Cardiac ventricle fibroblast (primary cell): ENCODE measurements at places on chromosomes 6 and 20. TPM values are rescaled to one million over a fixed set of nuclear protein-coding genes. Genes with fewer than 3 reads are reported as not detected.

The CST9L gene
- not detected in 2 replicates for total RNA-seq

The ATP9A gene
- total RNA-seq = 21.8 and 22.9 TPM in 2 replicates

The TCF15 gene
- total RNA-seq = not detected in 2 replicates

The ELMO2 gene
- total RNA-seq = 26.6 and 32.2 TPM in 2 replicates

The PHACTR3 gene
- not detected in 2 replicates for total RNA-seq

The ANKRD66 gene
- total RNA-seq = not detected in 2 replicates

The CCN6 gene
- total RNA-seq = not detected in 2 replicates

The PRKN gene
- total RNA-seq = 3.4 and 8.4 TPM in 2 replicates

The BAG2 gene
- total RNA-seq = 6.6 and 6.7 TPM in 2 replicates

The SOBP gene
- total RNA-seq = 12.8 and 13.7 TPM in 2 replicates

The PDYN gene
- total RNA-seq = not detected in 2 replicates

The RNF182 gene
- total RNA-seq = 0.05 and 0.12 TPM in 2 replicates

The MRPL18 gene
- 60.8 and 71.0 TPM in 2 replicates for total RNA-seq

The VSTM2L gene
- total RNA-seq = 0.44 and 1.9 TPM in 2 replicates
